Trophoblast cell (in vitro differentiated cells and primary cell): ENCODE measurements at places on chromosomes 5 and 9.

GRCh38 chr5:66151030-66151429 lies 6.9 kb downstream of the SREK1 start:
- no peak for DNase-seq

DNA sequence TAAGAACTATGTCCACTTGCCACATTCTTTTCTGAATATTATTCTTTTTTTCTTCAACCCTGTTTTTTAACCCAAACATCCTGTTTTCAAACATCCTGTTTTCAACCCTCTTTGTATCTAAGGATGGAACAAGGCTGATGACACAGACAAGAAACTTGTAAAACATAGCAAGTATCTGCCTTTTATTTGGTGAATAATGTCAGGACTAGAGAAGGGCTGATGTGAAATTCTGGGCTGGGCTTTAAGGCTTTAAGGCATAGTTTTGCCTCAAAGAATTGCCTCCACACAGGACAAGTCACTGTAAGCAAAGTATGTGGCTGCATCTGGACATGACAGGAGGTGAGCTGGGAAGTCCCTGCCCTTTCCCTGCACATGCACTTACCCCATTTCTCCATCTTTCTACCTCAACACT lies 42.5 kb upstream of the RIC1 start:
- peak; percentile 88 for DNase-seq

- DNase-seq = no peak
Observed at GRCh38 chr9:8070779-8071444, 271.3 kb upstream of the DMAC1 start.

GRCh38 chr5:137231540-137231939 lies 267.6 kb downstream of the SPOCK1 start:
- DNase-seq = peak; percentile 27

GRCh38 chr9:103068753-103069152 lies 73.6 kb downstream of the CYLC2 start:
- DNase-seq = no peak

- DNase-seq = no peak
Observed at GRCh38 chr5:2399804-2400203, 351.7 kb downstream of the IRX2 start.

GRCh38 chr5:73295447-73295846 lies 122.5 kb downstream of the TMEM174 start:
- DNase-seq = no peak

- no peak for DNase-seq
Observed at GRCh38 chr5:80208381-80208780, 47.5 kb downstream of the SERINC5 start.

DNA sequence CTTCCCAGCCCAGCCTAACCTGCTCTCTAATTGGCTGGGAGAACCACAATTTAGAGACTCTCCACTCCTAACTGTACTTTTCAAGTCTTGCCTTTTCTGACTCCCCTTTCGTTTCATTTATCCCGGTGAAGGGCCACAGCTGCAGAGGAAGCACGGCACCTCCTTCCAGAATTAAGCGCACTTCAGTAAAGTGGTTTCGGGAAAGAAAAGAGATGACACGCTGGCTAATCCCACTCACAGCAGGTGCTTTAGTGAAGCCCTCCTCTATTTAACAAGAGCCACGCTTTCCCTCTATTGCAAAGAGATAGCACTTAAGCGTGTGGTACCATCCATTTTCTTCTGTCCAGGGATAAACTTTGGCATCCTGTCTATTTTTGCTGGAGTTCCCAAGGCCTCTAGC lies 4.8 kb downstream of the DNAH5 start:
- no peak for DNase-seq

- no peak for DNase-seq
Observed at GRCh38 chr9:81141961-81142360, 547.4 kb downstream of the TLE1 start.

DNA sequence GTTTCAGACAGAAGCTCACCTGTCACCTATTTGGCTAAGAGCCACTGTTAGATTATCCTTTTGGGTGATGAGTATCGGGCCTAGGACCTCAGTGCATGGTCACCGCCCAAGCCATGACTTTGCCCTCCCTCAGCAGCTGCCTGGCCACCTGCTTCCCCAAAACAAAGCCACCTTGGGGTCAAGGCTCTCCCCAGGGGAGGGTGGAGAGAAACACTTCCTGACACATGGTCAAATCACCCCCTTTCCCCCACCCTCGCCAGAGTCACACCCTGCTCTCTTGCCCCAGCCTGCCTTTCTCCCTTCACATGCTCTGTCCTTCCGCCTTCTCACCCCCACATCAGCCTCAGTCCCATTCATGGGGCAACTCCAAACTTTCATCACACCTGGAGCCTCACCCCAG lies 1.7 kb upstream of the HBEGF start:
- DNase-seq = no peak

DNA sequence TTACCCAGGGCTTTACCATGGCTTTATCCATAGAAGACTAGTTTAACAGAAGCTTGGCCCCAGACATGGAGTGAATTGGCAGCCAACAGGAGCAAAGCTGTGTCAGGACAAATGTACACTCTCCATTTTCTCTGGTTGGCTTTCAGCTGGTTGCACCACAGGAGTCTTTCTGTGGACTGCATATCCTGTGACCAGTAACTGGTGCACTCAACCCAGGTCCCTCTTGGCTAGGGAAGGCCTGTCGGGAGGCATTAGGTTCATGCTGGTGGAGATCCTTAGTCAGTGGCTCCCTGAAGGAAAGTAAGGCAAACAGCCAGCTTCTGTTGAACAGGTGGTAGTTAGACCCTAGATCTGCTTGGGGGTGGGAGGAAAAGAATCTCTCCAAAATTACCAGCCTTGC lies 146.9 kb upstream of the TLX3 start:
- no peak for DNase-seq

- peak; percentile 3 for DNase-seq
Observed at GRCh38 chr9:2356041-2356790, 265.4 kb upstream of the VLDLR start.

GRCh38 chr5:143340891-143341685 lies 62.4 kb downstream of the NR3C1 start:
- no peak for DNase-seq

GRCh38 chr9:134059661-134060395 lies 8.0 kb downstream of the BRD3 start:
- DNase-seq = peak; percentile 33

GRCh38 chr5:88827997-88828396 lies 55.0 kb downstream of the MEF2C start:
- no peak for DNase-seq

DNA sequence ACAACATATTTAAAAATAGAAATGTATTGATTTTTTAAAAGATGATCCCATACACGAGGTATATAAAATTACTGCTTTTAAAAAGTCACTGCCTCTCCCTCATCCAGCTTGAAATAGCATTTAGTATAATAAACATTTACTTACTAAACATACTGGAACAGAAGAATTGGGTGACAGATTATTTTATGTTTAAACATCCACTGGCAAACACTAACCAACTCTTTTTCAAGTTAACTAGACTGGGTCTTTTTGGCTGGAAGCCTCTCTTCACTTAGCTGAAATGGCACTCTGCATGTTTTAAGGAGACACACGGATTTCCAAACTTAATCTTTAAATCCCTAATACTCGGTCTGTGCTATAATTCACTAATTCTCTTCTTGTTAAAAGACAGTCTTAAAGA lies 19.0 kb downstream of the CTXN3 start:
- DNase-seq = no peak

DNA sequence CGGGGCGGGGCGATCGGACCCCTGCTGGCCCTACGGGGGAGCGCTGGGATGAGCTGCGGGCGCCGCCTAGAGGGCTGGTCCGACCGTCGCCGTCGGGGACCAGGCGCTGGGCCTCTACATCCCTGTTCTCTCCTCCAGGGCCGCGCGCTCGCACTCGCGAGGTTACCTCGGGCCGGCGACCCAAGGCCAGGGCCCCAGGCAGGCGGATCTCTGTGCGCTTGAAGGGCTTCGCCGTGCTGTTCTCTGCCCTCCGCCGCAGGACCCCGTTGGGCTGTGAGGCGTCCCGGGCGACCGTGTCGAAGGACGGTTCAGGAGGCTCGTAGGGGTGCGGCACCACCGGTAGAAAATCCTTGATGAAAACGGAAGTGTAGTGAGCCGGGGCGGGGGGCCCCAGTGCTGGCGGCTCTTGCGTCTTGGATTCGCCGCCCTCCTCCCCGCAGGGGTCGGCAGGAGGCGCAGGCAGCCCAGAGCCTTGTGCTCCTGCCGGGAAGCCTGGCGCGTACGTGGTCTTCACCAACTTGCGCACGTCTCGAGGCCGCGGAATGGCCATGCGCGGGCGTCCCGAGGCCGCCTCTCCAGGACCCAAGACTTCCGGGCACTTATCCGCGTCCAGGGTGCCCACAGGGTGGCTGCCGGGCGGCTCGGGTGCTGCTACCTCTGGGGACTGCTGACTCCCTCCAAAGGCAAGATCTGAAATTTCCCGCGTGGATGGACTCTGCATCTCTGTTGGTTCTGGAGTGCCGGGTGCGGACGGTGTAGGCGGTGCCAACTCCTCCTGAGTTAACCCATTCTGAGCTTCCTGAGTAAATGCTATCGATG lies 2.0 kb downstream of the PROB1 start:
- no peak for DNase-seq

DNA sequence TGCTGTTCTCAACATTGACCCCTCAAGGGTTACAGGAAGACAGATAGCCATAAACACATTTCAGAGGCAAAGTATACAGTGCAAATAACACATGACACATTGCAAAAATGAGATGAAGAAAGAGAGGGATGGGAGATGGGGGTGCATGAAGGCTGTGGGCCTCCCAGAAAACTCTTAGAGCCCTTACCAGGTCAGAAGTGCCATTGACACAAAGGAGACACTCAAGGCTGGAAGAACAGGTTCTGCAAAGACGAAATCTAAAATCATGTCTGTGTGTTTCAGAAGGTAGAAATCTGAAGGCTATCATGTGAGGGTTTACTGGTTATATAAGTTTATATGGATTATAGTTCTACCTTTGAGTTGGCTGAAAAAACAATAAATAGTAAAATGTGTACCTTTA lies 318.8 kb downstream of the BNC2 start:
- peak; percentile 34 for DNase-seq

- DNase-seq = peak; percentile 98
Observed at GRCh38 chr9:99819123-99819855, 2.4 kb upstream of the NR4A3 start.

GRCh38 chr5:53355931-53356330 lies 124.5 kb upstream of the FST start:
- no peak for DNase-seq

GRCh38 chr5:85663708-85664031 lies 954.1 kb upstream of the COX7C start:
- no peak for DNase-seq

- DNase-seq = no peak
Observed at GRCh38 chr5:104977529-104977928, 1414.9 kb upstream of the NUDT12 start.

DNA sequence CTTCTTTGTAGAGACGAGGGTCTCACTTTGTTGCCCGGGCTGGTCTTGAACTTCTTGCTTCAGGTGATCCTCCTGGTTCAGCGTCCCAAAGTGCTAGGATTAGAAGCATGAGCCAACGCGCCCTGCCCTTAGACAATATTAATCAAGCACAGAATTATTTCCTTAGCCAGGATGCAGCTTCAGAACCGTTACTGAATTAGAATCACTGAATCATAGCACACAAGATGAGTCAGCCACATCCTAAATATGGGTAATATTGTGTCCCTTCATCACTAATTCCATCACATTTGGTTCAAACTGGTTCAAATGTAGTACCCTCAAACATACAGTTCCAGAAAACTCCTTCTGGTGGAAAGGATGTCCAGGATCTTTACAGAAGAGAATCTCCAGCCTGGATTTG lies 82.7 kb downstream of the BNC2 start:
- no peak for DNase-seq

DNA sequence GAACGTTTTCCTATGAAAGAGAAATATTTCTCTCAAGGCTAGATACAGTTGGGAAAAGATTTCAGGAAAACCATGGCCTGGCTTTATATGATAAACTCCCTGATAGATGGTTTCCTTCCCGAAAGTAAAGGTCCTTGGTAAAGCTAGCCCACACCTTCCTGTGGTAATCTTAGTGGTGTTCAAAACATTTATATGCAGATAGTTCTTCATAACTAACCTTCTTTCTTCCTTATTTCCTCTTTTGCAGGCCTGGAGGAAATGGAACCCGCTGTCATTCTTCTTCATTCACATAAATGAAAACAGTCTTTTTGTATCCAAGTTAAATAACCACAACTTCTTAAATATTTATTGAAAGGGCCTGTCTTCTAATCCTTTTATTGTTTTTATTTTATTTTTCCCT lies 474.0 kb upstream of the ACTBL2 start:
- DNase-seq = no peak

DNA sequence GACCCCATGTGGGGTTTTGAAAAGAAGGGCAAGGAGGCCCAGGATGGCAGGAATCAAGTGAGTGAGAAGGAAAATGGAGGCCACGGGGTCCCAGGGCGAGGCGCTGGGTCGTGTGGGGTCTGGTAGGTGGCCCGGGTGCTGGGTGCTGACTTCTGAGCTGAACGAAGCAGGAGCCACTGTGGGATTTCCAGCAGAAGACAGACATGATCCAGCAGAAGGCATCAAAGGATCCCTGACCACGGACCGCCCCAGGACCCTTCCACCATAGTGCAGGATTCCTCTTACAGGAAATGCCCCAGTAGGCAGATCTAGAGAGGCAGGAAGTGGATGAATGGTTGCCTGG lies 106.7 kb downstream of the ADAMTS2 start:
- no peak for DNase-seq

- no peak for DNase-seq
Observed at GRCh38 chr5:168006456-168007130, 284.9 kb upstream of the WWC1 start.

DNA sequence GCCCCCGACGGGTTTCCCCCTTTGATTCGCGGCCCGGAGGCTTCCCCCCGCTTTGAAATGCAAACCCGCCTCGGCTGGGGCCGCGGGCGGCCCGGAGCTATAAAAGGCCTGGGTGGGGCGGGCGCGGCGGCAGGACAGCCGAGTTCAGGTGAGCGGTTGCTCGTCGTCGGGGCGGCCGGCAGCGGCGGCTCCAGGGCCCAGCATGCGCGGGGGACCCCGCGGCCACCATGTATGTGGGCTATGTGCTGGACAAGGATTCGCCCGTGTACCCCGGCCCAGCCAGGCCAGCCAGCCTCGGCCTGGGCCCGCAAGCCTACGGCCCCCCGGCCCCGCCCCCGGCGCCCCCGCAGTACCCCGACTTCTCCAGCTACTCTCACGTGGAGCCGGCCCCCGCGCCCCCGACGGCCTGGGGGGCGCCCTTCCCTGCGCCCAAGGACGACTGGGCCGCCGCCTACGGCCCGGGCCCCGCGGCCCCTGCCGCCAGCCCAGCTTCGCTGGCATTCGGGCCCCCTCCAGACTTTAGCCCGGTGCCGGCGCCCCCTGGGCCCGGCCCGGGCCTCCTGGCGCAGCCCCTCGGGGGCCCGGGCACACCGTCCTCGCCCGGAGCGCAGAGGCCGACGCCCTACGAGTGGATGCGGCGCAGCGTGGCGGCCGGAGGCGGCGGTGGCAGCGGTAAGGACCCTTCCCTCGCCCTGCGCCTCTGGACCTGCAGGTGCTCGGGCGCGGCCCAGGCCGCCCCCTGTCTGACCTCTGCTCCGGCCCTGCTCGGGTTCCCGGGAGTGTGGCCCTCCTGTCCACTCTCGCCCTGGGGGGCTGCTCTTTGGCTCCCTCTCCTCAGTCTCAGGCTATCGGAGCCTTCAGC lies at the start of gene CDX1:
Gene CDX1 (plus strand): TSS at position 129 of the 862 bp plus-strand sequence. CDS start 99 bp downstream, at position 228.
- no peak for DNase-seq

- no peak for DNase-seq
Observed at GRCh38 chr5:33244441-33245150, 196.2 kb upstream of the TARS1 start.
